Gastrocnemius medialis (tissue), 4 donors: ENCODE measurements at places on chromosomes 2 and 18. TPM values are rescaled to one million over a fixed set of nuclear protein-coding genes. Genes with fewer than 3 reads are reported as not detected.

DNA sequence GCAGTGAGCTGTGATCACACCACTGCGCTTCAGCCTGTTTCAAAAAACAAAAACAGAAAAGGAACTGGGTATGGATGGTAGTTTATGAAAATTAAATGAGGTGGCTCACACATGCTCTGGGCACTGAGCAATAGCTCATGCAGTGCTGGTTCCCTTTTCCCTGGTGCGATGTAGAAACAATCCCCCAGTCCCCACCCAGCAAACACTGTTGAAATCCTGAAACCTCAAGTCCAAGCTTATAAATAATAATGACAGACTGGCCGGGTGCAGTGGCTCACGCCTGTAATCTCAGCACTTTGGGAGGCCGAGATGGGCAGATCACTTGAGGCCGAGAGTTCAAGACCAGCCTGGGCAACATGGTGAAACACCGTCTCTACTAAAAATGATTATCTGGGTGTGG is 55.4 kb upstream of the SMAD2 start:
- no peak for DNase-seq

Gene MDH1B
- total RNA-seq: 1.6 TPM

Gene FHOD3
- 20.0 TPM for total RNA-seq

DNA sequence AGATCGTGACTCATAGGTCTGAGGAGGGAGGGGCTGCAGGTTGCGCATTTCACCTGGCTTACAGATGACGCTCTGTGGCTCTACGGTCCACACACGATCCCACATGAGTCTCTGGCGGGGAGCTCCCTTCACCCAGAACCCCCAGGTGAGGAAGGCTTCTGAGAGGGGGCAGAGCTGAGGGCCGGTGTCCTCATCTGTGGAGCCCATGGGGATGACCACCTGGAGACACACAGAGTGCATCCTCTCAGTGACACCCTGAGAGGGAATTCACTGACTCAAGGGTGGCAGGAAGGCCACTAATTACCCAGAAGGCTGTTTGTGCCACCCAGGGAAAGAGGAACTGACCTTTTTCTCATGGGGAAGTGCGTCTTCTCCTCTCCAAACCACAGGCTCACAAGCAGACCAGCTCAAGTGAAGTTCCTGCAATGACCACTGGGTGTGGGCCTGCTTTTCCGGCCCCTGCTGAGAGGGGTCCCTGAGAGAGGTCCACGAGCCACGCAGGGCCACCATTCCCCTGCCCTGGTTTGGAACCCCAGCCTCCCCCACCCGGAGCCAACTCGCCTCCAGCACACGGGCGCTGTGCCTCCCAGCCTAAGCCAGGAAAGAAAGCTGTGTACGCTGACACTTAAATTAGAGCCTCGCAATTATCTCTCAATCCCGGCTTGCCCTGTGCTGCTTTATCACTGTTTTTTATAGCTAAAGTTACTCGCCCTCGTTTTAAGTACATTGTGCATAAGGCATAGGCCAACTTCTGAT is 114.1 kb downstream of the BCL11A start:
- no peak for DNase-seq

Gene SCN1A
- total RNA-seq: not detected

Gene EVA1A
- total RNA-seq: 2.4 TPM

DNA sequence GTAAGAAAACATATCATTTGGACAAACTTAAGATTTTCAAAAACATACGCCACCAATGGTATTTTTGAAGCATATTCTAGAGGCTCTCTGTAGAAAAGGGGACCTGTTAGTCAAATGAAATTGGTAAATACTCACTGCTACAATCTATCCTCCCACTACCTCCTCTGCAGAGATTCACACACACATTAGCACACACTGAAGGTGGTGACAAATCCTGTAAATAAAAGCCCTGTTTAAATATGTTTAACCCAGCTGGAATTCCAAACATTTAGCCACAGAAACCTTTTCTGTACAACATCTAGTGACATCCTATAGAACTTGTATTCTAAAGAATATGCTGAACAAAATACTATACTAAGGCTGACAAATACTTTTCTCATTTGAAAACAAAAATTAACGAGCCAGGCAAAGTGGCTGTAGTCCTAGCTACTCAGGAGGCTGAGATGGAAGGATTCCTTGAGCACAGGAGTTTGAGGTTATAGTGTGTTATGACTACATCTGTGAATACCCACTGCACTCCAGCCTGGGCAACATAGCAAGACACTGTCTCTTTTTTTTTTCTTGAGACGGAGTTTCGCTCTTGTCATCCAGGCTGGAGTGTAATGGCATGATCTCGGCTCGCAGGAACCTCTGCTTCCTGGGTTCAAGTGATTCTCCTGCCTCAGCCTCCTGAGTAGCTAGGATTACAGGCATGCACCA is 25.9 kb downstream of the ALS2 start:
- no peak for DNase-seq

GRCh38 chr2:61529944-61530735 is 8.0 kb downstream of the XPO1 start:
- no peak for DNase-seq

DNA sequence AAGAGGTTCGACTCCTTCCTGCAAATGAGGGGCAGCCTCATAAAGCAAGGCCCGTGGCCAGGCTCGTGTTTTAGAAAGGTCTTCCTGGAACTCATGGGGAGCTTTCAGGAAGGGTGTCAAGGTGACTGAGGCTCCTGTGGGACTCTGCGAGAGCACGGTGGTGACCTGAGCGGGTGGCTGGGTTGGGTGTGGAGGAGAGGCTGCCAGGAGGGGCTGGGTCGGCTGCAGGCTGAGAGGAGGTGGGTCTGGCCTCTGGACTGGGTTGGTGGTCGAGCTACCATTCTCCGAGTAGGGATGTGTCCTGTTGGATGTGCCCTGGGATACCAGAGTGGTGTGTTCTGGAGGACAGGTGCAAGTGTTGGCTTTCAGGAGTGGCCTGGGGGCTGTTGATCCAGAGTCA is 86.4 kb downstream of the DGKD start:
- DNase-seq: peak; percentile 29

Gene DSG1
- total RNA-seq: not detected

GRCh38 chr18:48599391-48599790 is 60.6 kb downstream of the CTIF start:
- DNase-seq: no peak

Gene NEU2
- not detected for total RNA-seq

DNA sequence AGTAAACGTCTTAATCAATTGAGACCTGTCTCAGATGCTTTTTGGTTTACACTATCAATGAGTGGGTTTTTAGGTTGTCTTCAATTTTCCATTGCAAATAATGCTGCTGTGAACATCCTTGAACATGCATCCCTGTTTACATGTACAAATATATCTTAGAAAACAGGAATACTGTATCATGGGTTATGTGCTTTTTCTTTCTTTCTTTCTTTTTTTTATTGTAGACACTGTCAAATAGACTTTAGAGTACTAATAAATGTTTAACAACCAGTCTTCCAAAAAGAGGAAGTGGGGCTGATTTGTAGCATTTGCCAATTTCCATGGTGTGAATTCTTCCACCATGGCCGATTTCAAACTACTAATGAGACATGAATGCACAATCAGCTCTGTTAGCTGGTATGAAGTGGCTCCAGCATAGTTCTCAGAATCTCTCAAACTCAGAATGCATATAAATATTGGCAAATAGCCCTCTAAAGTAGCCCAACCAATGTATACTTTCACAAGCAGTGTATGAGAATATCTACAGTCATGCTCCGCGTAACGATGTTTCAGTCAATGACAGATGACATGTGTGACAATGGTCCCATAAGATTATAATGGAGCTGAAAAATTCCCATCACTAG is 50.3 kb upstream of the B3GNT2 start:
- DNase-seq: no peak

Gene MC4R
- total RNA-seq: not detected

Gene EMILIN1
- 6.8 TPM for total RNA-seq

DNA sequence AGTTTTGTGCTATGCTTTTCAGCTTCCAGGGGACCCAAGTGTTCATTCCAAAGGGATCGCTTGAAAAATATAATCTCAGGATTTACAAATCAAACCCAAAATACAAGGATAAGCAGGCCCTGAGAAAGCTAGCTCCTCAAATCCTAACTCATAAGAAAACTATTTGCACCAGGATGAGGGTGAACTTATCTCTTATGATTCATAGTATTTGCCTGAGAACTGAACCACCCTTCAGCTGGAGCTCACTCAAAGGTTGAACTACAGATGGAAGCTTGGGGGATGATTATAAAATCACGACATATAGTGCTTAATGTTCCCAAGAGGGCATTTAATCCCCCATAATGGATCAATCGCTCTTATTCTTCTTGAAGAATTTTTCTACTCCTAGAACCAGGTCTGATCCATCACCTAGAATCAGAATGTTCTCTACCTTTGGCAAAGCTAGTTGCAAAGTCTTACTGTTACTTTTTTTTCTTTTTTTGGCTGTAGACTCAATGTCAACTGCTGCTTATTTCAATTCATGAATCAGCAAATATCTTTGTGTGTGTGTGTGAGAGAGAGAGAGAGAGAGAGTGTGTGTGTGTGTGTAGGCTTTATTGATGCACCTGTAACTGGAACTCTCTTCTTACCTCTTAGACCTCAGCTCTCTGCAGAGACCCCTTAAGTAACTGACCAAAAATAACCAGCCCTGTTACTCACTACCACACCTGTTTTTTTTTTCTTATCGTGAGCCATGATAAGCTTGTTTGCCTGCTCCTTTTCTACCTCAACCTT is 44.8 kb downstream of the ARL4C start:
- no peak for DNase-seq

- DNase-seq: no peak
Measured at GRCh38 chr2:10402653-10403215, 45.4 kb downstream of the ODC1 start.

Gene UGT1A10
- total RNA-seq: not detected

Gene CHRND
- 97.0 TPM for total RNA-seq

DNA sequence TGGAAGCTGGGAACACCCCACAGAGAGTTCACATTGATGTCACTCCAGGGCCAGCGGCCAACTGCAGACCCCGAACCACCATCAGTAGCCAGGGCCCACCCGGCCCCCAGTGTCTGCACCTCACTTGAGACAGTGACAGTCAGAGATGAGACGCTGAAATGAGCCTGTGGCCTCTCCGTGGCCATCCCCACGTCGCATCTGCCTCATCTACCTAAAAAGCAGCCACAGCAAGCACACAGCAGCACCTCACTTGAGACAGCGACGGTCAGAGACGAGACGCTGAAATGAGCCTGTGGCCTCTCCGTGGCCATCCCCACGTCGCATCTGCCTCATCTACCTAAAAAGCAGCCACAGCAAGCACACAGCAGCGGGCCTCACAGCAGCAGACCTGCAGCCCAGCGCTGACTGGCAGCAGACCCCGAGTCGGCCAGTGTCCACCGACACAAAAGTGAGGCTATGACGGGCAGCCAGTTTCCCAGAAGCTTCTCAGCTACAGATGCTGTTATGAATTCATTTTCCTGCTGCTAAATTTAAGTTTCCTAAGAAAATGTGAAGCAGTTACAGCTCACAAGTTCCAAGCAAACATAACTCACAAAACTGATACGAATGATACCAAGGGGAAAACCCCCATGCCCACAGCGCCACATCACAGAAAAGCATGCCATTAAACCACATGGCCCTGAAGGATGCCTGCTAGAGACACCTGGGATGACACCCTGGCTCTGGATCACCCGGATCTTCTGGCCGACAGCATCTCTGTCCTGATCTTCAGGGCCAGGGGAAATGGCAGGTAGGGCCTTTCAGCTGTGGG is 27.7 kb downstream of the SNORC start:
- DNase-seq: no peak

- peak; percentile 1 for DNase-seq
Measured at GRCh38 chr2:240463866-240464481, 28.5 kb downstream of the GPC1 start.

DNA sequence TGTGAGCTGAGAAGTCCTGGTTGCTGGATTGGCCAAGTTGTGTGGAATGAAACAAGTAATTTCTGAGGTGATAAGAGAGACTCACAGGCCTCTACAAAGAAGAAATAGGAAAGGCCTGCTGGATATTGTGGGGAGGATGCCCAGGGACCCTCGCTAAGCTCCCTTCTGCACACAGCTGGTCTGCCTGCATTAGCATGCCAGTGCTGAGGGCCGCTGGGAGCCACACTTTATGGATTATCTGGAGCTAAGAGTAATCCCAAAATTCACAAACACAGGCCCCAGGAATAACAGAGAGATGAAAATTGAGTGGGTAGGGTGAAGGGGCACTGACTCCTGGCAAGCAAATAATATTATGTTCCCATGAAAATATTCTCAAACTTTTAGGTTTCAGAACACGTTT is 114.9 kb upstream of the SIX3 start:
- DNase-seq: no peak

Gene CAPN14
- not detected for total RNA-seq

- no peak for DNase-seq
Measured at GRCh38 chr2:20615068-20615465, 35.8 kb downstream of the HS1BP3 start.

Gene ZBTB7C
- total RNA-seq: 0.82 TPM

GRCh38 chr2:70931376-70932000 is 4.2 kb upstream of the ATP6V1B1 start:
- no peak for DNase-seq

DNA sequence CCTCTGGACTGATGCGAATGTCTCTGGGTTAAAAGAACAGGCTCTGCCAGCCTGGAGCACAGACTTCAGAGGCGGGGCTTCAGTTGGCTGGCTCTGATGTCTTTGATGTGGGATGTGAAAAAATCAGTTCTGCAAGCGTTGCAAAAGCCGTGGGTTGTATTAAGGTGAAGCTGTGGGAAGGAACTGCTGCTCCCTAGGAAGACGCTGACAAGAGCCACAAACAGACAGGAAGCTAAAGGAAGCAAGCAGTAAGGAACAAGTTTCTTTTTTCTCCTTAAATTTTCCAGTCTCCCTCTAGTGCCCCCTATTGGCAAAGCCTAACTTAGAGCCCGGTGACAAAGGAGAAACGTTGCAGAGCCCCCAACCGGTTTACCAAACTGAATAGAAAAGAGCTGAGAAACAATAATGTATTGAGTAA is 239.0 kb downstream of the CCDC178 start:
- DNase-seq: no peak

- no peak for DNase-seq
Measured at GRCh38 chr2:205673312-205673711, 9.0 kb upstream of the NRP2 start.

DNA sequence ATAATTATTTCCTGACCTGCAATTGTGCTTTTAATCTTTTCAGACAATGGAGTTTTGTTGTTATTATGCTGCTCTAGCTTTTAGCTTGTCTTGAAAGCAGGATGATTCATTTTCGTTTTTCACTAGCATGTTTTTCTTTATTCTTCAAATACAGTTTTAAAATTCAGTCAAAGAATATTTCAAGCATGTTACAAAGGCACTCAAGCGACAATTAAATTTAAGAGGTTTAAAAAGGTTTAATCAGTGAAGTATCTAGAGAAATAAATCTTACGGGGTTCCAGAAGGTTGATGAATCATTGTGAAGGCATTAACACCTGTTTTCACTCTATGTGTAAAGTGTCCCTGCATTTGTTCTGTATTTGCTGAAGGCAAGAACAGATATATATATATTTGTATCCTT is 390.7 kb upstream of the TMEFF2 start:
- DNase-seq: no peak

Gene FAHD2B
- 9.8 TPM for total RNA-seq

GRCh38 chr2:44778221-44778654 is 163.3 kb upstream of the SIX3 start:
- no peak for DNase-seq

Gene ARHGEF33
- not detected for total RNA-seq

- DNase-seq: no peak
Measured at GRCh38 chr2:53562407-53562806, 205.2 kb upstream of the CHAC2 start.

- DNase-seq: no peak
Measured at GRCh38 chr2:74010087-74010541, 25.4 kb downstream of the TET3 start.
